ENCODE measurements at places on chromosomes 1 and 21.

DNA sequence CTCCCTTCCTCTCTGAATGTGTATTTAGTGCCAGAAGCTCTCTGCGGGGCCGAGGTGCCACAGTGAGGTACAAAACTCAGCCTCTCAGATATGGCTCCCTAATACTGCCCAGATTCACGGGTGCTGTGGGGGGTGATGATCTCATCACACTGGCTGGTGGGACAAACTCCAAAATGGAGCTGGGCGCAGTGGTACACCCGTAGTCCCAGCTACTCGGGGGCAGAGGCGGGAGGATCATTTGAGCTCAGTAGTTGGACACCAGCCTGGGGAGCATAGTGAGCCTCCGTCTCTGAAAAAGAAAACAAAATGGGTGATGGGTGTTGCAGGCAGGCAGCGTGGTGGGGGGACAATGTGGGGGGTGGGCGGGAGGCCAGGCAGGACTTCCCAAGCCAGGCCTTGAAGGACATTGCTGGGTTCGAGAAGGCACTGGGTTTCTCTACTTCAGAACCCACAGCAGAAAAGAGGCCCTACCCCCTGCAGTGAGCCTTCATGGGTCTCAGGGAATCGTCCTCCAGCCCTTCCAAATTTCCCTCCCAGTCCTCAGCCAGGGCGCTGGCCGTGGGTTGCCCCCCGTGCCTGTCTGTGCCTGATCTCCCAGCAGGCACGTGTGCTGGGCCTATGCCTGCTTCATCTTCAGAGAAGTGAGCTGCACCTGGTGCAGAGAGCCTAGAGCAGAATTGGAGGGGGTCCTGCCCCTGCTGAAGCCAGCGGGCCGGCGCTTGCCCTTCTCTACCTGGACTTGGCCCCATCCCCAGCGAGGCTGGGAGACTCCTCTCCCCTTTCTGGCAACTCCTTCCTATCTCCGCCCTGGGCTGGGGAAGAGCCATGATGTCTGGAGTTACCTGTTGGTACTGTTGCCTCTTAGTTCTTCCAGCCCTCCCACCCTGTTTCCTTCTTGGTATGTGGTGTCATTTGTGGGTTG lies 14.0 kb downstream of the H6PD start:
- no peak for DNase-seq

- DNase-seq: no peak
These were observed 5.0 kb downstream of the KDM5B start for GRCh38 chr1:202802998-202803932.

DNA sequence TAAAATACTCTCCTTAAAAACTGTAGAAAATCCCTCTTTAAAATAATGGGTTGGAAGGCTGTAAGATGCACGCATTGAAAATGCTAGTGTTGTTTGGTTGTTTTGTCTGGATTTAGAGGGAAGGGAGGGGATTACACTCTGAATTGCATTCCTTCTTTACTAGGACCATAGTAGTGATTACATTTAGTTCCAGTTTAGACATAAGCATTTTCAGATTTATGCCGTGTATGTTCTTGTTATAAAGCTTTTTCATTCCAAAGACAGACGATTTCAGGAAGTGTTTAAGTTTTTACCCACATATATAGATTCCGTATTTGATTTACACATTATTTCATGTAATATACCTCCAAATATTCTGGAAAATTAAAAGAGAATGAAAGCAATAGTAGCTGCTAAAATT lies 538.4 kb downstream of the PTPRC start:
- DNase-seq: no peak

DNA sequence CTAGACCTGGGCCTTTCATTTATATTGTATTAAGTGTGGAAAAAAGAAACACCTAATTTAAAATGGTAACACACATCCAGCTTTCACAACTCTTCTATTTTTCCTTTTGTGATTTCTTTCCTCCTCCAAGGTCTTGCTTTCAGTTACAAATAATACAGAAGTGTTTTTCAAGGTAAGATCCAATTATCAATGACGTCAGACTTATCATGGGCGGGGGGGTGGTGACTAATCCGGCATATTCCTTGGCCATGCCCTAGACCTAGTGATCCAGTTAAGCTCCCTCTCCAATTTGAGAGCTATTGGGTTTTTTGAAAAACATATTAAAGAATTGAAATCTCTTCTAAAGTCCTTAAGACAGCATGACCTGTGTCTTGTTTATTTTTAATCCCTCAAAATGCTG lies 669.9 kb upstream of the NR5A2 start:
- DNase-seq: no peak

GRCh38 chr1:108843390-108844137 lies 13.3 kb downstream of the AKNAD1 start:
- DNase-seq: no peak
